ENCODE measurements at places on chromosomes 11 and 22.
A peak's percentile ranks its signal among the peaks of the same experiment; 100 is the strongest.

GRCh38 chr11:105229761-105230160 is 90.2 kb upstream of the CARD18 start:
- DNase-seq: no peak

DNA sequence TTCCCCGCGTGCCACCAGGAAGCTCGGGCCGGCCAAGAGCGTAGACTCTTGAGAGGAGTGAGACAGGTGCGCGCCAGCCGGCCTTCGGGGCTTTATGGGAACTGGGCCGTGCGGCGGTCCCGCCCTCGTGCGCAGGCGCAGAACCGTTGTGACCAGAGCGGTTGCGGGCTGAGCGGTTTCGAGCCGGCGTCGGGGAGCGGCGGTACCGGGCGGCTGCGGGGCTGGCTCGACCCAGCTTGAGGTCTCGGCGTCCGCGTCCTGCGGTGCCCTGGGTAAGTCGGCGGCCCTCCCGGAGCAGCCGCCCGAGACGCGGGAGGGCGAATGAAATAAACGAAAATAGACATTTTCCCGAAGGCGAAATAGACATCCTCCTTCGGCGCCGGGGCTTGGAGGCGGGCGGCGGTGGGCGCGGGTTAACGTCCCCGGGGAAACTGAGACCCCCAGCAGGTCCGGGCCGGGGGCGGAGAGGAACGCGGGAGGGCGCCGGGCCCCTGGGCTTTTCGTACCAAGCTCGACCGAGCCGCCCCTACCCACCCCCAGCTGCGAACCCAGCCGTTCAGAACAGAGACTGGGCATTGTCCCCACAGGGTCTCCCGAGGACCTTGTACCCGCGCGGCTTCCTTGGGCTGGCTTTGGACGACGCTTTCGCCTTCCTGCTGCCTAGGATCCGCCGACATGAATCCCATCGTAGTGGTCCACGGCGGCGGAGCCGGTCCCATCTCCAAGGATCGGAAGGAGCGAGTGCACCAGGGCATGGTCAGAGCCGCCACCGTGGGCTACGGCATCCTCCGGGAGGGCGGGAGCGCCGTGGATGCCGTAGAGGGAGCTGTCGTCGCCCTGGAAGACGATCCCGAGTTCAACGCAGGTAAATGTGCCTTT is at the start of gene ASRGL1:
Gene ASRGL1 (plus strand): TSS at position 146 of the 879 bp plus-strand sequence. CDS start 530 bp downstream, at position 676.
- DNase-seq: no peak

- DNase-seq: no peak
These were observed 34.7 kb downstream of the MMP20 start for GRCh38 chr11:102590276-102591049.

DNA sequence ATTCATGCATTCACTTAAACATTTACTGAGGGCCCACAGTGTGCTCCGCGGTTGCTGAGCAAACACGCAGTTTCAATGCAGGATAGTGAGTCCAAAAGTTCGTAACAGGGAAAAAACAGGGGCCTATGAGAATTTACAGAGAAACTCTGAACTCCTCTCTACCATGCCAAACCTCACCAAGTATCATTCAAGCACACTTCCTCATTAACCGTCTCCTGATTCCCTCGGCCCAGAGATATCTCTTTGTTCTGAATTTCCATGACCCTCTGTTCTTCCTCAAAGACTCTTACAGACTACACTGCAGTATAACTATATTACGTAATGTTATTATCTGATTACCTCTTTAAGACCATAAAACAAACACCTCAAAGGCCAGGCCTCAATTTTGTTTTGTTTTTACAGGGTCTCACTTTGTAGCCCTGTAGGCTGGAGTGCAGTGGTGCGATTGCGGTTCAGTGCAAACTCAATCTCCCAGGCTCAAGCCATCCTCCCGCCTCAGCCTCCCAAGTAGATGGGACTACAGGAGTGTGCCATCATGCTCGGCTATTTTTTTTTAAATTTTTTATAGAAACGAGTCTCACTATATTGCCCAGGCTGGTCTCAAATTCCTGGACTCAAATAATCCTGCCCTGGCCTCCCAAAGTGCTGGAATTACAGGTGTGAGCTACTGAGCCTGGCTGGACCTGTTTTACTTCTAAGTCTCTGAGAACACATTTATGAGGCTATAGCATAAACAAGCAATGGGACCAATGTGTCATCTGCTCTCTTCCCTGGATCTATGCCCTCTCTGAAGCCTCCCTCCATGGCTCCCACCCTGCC is 3.6 kb downstream of the HPS4 start:
- no peak for DNase-seq

- no peak for DNase-seq
These were observed 1.8 kb downstream of the TPST2 start for GRCh38 chr22:26587991-26588613.

- DNase-seq: no peak
These were observed 12.8 kb downstream of the XRRA1 start for GRCh38 chr11:74936087-74936486.

DNA sequence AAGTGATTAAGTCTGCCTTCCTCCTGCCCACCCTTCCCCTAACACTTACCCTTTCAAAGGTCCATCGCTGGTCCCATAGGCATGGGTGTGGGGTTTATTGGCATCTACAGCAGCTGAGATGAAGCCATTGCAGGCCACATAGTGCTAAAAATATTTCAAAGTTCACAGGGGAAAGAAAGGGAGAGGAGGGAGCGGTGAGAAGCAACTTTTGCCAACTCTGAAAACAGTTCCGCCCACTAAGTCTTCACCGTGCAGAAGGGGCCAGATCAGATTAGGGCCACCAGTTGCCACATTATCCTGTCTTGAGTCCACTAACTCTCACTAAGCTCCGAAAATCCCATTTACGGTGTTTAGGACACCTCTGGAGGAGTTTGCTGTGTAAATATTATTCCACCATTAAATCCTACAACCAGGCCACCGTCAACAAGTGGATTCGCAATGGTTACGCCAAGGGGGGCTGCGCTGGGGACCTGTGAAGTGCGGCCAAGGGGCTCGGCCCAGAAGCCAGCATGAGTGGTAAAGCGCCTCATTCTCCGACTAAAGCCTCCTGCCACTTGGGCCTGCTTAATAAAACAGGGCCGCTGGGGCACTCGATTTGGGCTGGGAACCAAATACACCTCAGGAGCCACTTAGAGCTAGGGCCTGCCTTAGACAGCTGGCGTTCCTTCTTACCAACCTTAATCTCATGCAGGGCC is 534.9 kb downstream of the MIAT start:
- DNase-seq: no peak

DNA sequence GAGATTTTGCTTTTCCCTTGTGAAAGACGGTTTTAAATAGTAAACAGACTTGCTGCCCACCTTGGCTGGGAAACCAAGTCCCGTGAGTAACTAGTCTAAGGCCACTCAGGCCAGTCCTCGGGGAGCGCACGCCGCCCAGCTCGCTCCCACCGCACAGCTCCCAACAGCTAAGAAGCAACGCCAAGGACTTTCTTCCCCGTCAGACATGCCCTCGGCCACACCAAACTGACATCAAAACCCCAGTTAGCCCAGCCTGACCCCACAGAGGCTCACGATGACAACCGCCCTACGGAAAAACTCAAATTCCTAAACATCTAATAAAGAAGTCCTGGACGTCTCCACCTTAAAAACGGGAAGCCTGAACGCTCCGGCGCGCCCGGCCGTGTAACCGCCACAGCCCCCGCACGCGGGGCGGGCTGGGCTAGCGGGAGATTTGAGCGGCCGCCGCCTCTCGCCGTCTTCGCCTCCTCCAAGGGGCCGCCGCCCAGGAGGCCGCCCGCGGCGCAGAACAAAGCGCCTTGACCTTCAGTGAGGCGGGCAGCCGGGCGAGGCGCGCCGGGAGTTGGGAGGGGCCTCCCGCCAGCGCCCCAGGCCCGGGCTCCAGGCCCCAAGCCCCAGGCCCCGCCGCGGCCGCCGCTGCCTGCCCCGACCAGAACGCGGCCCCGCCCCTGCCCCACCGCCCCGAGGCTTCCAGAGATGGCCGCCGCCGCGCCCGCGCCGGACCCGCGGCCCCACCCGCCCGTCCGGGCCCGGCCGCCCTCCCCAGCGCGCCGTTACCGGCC is 486 bp downstream of the NAP1L4 start:
- DNase-seq: no peak

DNA sequence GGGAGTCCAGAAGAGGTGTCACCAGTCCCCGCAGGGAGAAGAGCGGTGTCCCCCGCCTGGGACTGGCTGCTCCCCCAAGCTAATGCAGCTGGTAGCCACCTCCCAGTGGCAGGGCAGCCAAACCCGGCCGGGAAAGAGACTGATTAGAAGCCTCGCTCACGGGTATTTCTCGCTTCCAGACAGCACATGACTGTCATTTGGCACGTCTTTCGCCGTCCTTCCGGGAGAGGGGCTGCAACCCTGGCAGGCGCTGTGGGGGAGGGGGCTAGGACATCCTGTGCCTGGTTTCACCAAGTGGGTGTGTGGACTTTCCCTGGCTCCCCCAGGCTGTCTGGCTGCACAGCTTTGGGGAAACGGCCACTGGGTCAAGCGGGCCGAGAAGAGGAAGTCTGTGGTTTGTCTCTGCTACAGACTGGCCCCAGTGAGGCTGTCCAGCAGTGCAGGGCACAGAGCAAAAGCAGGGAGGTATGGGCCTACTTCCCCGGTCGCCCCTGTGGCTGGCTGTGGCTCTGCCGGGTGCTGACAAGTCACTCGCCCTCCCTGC is 3.8 kb downstream of the CD81 start:
- DNase-seq: no peak

GRCh38 chr11:134384406-134384805 is 27.6 kb downstream of the B3GAT1 start:
- no peak for DNase-seq

- no peak for DNase-seq
These were observed 18.8 kb upstream of the OR5B21 start for GRCh38 chr11:58526721-58527120.

DNA sequence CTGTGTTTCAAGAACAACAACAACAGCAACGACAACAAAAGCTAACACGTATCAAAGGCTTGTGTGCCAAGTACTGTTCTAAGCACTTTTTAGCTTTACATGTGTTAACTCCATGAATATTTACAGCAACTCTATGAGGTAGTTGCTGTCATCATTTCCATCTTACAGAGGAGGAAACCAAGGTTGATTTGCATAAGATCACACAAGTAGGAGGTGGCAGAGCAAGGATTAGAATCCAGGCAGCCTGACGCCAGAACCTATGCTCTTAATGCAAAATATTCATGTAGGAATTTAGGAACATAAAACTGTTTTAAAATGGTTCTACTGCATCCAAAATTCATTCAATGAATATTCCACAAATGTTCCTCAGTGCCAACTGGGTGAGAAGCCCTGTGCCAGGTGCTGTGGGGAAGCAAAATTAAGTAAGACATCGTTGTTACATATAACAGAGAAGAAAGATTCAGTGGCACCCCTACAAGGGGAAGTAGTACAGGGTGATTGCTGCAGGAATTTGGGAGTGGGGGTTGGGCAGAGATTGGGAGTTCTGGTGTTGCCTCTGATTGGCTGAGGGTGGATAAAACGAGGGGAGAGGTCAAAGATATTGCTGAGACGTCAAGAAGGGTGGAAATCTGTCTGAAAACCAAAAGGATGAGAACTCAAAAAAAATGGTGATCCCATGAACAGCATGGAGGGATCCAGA is 86.1 kb upstream of the ARHGAP20 start:
- no peak for DNase-seq

- DNase-seq: peak; percentile 19
These were observed 90.3 kb upstream of the MTMR2 start for GRCh38 chr11:96014217-96014616.

DNA sequence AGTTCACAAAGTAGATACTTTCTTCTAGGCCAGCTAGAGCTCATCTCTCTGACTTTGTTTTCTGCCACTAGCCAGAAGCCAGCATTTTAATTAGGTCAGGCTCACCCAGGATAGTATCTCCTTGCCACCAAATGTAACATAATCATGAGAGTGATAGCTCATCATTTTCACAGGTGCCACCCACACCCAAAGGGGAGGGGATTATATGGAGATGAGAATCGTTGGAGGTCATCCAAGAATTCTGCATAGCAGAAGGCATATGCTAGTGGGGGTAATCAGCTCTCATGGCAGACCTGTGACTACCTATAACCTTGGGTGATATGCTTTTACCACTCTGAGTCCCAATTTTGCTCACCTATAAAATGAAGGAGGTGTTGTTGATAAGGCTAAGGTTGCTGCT is 523.0 kb downstream of the METTL15 start:
- no peak for DNase-seq

DNA sequence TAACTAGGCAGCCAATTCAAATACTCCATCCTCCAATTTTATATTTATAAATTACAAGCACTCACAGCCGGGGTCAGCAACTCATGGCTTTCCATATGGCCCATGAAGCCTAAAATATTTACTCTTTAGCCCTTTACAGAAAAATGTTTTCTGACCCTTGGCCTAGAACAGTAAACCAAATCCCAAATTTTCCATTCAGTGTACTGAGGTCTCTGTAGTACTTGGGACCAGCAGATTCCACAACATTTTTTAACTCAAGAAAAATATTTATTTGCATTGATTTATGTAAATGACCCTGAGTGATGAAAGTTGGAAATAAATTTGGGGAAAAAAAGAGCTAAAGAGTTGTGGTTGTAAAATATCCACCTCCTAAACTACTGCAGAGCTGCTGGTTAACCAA is 82.6 kb downstream of the SLC1A2 start:
- no peak for DNase-seq

DNA sequence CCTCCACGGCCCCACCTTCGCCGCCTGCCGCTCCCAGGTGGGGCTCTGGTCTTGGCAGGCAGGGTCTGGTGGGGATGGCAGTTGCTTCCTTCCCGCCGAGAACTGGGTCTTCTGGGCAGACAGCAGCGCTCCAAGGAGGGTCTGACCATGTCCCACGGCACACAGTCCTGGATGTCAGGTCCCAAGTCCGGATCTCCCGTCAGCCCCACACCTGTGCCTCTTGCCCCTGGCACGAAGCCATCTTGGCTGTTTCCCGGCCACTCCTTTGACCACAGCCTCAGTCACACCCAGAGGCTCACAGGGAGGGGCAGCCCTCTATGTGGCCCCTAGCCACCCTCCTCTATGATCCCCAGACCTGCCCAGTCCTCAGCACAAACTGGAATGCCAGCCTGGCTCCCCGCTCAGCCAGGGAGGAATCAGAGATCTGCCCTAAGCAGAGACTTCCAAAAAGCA is 14.3 kb downstream of the MUC5B start:
- DNase-seq: no peak

- no peak for DNase-seq
These were observed 86.8 kb downstream of the NECTIN1 start for GRCh38 chr11:119641983-119642745.

DNA sequence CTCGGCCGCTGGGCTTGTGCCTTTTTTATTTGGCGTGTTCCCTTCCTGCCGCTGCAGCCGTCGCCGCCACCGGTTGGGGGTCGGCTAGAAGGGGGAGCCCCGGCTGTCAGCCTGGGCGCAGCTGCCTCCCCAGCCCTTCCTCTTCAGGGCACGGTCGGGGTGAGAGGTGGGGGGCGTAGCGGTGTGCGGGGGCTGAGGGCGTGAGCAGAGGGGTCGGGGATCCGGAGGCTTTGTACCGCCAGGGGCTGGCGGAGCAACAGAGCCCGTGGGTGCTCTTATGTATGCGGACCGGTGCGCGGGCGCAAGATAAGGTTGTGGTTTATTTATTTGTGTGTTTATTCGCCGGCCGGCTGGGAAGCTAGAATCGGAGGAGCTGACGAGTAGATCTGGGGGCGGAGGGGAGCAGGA is 477 bp downstream of the ZBTB16 start:
- no peak for DNase-seq

Measured in HS-5 (cell line).